Neuronal stem cell (in vitro differentiated cells): ENCODE measurements at places on chromosomes 5 and 9.

- no peak for DNase-seq
These were observed 67.1 kb upstream of the GOLPH3 start for GRCh38 chr5:32241034-32241783.

GRCh38 chr5:55665065-55665464, 47.1 kb downstream of the SLC38A9 start:
- DNase-seq = no peak

GRCh38 chr9:96136992-96137670, 164.8 kb downstream of the HSD17B3 start:
- no peak for DNase-seq

DNA sequence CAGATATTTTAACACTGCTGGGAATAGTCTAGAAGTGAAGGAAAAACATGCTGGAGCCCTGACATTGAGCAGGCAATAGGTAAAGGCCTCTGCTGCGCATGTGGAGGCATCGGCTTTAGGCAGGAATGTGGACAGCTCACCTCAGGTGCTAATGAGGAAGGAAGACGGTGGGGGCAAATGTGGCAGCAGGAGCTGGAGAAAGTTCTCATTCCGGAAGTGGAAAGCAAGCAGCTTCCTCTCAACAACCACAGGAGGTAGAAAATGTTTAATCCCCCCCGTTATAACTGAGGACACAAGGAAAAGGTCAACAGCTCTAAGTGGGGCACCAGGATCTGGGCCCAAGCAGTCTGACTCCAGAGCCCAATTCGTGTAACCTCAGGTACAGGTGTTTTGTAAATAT, 7.6 kb upstream of the RPS14 start:
- no peak for DNase-seq

DNA sequence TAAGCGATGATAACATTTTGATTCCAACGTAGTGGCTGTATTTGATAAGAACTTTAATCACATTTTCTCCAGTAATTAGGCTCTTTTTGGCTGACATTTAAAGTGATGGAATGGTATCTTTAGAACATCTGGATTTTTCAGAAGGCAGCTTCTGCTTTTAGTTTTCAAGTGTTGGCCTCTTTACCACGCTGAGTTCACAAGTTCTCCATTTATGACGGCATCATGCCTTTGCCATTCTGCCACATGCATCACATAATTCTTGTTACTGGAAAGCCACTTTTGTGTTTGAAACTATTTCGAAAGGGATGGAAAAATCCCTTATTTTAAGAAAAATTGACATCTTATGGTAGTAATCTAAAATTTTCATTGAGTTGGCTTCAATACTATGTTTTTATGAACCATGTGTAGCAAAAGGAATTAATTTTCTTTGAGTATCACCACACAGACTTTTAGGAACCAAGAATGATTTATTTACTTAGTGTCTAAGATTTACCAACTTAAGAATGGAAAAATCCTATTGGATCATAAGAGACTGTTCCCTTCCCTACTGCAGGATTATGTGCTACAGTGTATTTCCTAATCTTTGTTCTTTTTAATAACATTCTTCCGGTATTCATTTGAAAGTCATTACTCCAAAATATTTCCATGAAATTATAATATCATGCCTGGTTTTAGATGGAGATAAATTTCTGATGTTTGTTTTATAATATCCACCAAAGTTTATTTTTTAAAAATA, 344.2 kb downstream of the ADGRV1 start:
- DNase-seq = no peak

GRCh38 chr5:69029292-69029691, 64.5 kb upstream of the SLC30A5 start:
- no peak for DNase-seq

DNA sequence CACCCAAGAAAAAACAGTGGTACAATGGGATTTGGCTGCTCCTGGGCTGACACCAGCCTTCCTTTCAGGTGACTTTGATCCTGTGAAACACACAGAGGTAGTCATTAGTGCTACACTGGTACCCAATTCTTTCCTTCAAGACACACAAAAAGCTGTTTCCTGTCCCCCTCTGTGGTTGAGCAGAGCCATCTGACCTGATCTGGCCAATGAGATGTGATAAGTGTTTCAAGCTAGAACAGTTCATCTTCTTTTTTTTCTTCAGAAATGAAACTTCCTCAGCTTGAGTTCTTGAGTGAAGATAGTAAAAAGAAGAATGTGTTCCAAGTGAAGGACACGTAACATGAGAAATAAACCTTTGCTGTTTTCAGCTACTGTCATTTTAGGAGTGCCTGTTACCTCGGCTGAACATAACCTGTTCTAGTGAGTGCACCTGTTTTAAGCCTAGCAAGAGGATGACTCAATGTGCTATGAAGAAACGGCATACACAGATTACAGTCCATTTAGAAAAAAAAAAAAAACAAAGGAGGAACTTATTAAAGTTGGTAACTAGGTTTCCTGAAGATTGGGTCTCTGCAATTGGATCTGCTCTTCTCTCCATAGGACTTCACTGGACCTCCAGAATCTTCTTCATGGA, 287.8 kb downstream of the GAS1 start:
- no peak for DNase-seq

DNA sequence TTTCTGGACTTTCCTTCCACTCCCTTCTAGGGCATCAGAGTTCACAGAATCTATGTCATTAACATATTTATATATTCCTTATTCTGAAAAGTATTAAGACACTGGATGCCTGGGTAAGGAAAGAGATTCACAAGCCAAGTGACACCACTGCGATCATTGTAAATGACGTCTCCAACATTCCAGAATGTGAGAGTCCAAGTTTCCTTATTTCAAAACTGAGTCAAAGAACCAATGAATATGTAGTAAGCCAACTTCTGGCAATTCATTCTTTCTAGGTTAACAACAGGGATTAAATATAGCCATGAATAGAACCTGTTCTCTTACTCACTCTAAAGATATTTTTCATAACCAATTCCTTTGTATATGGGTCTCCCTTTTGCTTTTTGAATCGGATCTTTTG, 18.1 kb downstream of the RAI14 start:
- no peak for DNase-seq
